NCI-H82 (cell line): ENCODE measurements at places on chromosomes 3 and 15.

DNA sequence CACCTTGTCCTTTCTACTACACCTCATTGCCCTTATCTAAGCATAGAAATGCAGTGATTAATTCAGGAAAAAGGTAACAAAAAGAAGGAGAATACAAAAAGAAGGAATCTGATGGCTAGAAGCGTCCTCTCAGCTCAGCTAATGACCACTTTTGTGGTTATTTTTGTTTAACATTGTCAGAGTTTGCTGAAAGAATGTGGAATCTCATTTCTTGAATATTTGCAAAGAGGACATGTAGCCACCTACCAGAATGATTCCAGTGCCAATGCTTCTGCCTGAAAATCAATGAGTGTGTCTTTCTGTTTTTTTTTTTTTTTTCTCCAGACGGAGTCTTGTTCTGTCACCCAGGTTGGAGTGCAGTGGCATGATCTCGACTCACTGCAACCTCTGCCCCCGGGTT, 24.5 kb downstream of the NANOGP8 start:
- DNase-seq, result no peak

GRCh38 chr3:110749006-110749405, 322.6 kb upstream of the NECTIN3 start:
- no peak for DNase-seq

- no peak for DNase-seq
These were observed 762 bp upstream of the IQSEC1 start for GRCh38 chr3:13074006-13074375.

DNA sequence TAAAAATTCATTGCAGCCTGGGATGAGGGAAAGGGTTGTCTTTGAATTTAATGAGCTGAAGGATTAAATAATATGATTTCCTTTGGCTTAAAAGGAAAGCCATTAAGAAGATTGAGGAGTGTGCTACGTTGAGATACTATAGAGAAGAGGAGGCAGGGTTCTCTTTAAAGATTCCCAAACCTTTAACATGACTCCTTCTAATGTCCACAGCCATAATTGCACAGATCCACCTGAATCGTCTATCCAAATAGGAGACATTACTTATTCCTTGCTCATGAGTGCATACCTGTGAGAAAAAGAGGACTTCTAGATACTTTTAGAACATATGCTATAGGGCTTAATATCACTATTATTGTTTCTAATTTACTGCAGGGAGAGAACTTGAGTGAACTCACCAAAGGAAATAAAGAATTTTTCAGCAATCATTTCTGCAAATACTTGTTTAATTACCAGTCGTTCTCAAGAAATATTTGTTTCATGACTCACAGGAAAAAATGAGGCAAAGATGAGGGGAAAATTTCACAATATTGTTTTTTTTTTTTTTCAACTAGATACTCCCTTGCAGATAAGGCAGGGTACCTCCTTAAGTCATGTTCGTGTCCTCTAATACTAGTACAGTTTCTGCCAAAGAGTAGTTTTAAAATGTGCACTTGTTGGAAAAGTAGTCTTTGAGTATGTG, 8.9 kb upstream of the SUCNR1 start:
- peak; percentile 63 for DNase-seq

- DNase-seq, result no peak
These were observed 5.7 kb upstream of the CCDC80 start for GRCh38 chr3:112646623-112647022.

- DNase-seq, result no peak
These were observed 43.7 kb downstream of the ISL2 start for GRCh38 chr15:76380249-76380648.

- DNase-seq, result no peak
These were observed 1.5 kb downstream of the ARHGEF3 start for GRCh38 chr3:56800130-56800831.

DNA sequence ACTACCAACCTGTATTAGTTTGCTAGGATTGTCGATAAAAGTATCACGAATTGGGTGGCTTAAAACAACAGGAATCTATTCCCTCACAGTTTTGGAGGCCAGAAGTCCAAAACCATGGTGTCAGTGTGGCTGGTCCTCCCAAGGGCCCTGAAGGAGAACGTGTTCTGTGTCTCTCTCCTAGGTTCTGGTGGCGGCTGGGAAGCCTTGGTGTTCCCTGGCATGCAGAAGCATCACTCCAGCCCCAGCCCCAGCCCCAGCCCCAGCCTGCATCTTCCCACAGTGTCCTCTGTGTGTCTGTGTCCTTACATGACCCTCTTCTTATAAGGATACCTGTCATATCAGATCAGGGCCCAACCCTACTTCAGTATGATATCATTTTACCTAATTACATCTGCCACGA, 272.5 kb upstream of the LYSMD4 start:
- no peak for DNase-seq

DNA sequence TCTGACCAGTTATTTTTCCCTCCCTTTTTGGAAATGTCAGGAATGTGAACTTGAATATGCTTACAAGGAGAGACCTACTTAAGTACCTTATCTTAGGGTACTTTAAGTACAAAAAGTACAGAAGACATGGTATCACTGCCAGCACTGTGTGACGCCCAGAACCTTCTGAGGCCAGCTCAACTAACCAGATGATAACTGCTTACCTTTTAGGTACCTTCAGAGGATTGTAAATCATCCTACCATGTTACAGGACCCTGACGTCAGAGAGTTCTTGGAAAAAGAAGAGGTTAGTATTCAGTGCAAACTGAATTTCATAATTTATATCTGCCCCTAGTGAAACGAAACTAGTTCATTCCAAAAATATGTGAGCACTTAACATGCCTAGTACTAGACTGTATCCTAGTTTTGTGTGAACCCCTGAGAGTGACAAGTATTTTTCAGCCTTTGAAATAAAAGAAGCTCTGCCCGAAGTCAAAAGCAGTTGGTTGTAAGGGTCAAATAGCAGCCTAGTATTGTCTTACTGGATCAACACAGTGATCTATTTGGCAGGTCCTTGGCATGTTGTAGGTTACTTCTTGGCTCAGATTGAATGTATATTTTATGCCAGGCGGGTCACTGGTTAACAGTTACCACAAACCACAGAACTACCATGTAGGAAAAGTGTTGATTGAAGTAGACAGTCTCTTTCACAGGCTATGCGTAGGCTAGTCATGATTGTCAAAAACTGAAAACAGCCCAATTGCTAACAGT, 23.8 kb upstream of the SNX22 start:
- DNase-seq, result no peak

- peak; percentile 44 for DNase-seq
These were observed 4.6 kb upstream of the HACD3 start for GRCh38 chr15:65525622-65526021.

- DNase-seq, result no peak
These were observed 139.1 kb upstream of the P2RY1 start for GRCh38 chr3:152695840-152696239.

DNA sequence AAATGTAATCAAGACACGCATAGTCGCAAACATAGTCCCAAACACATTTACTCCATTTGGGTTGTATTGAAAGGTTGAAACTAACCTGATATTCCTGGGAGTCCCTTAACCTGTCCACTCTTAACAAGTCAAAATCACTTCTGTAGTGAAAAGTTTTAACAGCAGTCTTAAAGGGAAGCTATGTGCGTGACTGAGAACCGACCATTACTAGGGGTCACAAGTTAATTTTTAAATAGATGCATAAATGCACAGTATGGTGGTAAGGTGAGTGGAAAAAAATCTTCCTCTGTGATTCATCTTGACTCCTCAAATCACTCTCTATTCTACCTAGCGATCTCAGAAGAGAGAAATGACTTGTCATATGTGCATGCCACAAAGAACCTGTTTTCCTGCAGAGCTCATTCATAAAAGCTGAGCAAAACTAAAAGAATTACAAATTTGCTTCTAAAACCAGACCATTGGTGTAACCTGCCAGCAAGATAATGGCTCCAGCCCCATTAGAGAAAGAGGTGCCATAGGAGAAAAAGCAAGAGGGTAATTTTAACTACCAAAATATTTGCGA, 4.8 kb downstream of the GPR15 start:
- no peak for DNase-seq

- no peak for DNase-seq
These were observed 367.5 kb downstream of the MECOM start for GRCh38 chr3:169295912-169296570.

DNA sequence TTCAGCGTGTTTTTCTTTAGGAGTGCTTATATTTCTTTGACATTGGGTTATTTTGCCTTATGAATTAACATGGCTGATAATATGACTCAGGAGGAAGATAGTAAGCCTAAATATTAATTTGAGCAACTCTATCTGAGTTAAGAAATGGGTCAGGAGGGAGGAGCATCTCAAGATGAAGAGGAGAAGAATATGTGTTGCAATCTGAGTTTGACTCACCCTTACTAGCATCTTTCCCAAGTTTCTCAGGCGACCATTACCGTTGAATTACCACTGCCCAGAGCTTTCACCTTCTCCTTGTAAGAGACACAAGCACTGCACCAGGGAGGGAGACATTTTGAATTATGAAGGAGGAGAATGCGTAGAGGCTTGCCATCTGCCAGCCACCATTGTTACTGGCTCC, 138.3 kb upstream of the MYRIP start:
- DNase-seq, result no peak

GRCh38 chr3:29639578-29640290, 358.9 kb downstream of the RBMS3 start:
- peak; percentile 16 for DNase-seq

GRCh38 chr3:157488144-157488543, 15.1 kb downstream of the VEPH1 start:
- no peak for DNase-seq

- DNase-seq, result no peak
These were observed 25.2 kb upstream of the MAGEF1 start for GRCh38 chr3:184737063-184737462.

- DNase-seq, result no peak
These were observed 229.7 kb downstream of the NAALADL2 start for GRCh38 chr3:175088766-175089380.

DNA sequence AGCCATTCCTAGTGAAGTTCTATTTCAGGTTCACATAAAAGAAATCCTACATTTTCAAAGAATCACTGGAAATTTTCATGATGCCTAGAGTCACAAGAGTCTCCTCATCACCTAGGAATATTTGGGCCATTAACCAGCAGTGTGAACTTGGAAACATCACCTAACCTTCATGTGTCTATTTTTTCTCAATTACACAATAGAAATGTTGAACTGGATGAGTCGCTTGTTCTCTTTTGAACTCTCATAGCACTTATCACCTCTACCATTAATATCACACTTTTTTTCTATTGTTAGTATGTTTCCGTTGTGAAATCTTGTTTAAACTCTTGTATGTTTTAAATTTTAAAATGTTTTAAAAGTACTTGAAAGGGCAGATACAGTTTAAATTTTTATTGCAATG, 371.3 kb downstream of the CADM2 start:
- no peak for DNase-seq

GRCh38 chr15:92809880-92810361, 90.2 kb upstream of the CHD2 start:
- peak; percentile 72 for DNase-seq

DNA sequence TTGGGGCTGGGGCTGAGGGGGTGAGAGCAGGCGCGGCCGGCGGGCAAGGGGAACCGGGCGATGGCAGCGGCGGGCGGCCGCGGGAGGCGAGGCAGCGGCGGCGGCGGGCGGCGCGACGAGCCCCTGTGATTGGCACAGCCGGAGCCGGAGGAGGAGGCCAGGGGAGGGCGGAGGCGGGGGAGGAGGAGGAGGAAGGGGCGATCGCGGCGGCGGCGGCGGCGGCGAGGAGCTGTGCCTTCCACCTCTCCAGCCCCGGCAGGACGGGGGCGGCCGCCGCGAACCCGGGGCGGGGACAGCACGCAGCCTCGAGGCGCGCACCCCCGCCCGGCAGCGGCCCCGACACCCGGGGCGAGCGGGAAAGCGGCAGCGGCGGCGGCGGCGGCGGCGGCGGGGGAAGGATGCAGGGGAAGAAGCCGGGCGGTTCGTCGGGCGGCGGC, at the start of gene SLCO3A1:
SLCO3A1 (plus strand) TSS at position 198 of the 437 bp plus-strand sequence.
- peak; percentile 64 for DNase-seq

GRCh38 chr15:98903377-98904018, 104.1 kb downstream of the PGPEP1L start:
- no peak for DNase-seq
